ENCODE measurements at places on chromosomes 11 and 22.

GRCh38 chr22:31244046-31244942 is 32.2 kb downstream of the LIMK2 start:
- DNase-seq, result peak; percentile 85

GRCh38 chr22:42632096-42632495 is 8.3 kb downstream of the ATP5MGL start:
- no peak for DNase-seq

DNA sequence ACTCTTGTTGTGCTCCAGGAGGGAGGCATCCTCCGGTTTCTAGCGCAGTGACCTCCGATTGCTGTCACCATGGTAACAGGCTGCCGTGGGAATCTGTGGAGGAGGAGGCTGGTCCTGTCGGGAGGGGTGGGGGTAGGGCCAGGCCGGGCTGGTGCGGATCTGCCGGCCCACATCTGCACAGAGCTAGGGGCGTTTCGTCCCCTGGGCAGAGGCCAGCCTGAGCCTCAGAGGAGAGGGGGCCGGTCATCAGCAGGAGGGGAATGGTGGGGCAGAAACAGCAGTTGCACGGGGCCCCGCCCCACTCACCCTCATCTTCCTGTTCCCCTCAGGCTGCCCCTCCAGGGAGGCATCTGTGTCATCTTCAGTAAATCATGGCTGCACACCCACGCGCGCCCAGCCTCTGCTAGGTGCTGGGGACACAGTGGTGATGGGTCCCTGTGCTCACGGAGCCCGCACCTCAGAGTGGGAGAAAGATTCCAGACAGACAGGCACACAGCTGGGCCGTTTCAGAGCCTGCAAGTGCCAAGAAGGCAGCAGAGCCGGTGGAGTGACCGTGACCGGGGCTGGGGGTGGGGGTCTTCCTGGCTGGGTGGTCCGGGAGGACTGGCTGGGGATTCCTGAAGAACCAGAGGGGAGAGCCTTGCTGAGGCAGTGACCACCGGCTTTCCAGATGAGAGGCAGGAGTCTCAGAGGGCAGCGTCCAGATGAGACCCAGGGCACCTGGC is 120.5 kb downstream of the CACNA1I start:
- DNase-seq, result peak; percentile 13

DNA sequence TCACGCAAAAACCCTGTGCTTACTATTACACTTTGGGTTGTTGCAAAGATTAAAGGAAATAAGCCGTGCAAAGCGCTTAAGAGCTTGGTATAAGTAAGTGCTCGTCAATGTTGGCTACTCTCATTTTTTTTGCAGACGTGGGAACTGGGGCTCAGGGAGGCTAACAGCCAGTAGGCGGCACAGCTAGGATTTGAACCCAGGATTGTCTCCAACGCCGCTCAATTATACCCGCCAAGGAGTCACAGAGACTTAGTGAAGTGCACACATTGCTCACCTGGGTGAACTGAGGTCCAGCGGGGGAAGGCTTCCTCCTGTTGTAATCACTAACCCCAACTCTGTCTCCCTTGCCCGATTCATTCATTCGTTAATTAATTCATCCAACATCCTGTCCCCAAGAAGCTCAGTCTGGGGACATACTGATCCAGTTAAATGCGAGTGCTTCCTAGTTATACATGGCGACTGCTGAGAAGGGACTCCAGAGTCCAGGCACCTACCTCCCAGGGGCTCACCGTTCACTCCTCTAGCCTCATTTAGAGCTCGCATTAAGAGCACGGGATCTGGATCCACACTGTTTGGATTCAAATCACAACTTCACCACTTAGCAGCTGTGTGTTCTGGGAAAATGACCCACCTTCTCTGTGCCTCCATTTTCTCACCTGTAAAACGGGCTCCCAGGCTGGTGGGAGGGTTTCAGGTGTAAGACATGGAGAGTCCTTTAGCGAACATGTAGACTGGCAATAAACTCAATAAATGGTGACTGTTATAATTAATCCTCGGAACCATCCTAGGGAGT is 838 bp upstream of the MTFP1 start:
- DNase-seq, result no peak

GRCh38 chr11:10653946-10654810 is 39.4 kb downstream of the IRAG1 start:
- DNase-seq, result peak; percentile 56

- DNase-seq, result no peak
Observed at GRCh38 chr11:2131371-2132236, 7.6 kb downstream of the IGF2 start.

DNA sequence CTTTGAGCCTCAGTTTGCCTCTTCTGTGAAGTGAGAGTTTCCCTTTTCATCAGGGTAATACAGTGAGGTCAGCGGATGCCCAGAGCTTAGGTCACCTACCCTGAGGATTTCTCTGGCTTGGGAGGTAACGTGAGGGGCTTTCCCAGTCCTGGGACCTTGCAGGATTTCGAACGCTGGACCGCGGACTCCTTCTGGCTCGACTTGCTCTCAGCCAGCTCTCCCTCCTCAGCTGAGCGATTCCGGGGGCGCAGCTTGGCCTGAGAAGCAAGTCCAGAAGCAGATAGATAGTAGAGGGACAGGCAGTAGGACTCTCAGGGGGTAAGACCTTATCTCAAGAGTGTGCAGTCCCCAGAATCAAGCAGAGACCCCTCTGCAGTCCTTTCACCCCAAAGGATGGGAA is 24.0 kb downstream of the TNKS1BP1 start:
- no peak for DNase-seq

DNA sequence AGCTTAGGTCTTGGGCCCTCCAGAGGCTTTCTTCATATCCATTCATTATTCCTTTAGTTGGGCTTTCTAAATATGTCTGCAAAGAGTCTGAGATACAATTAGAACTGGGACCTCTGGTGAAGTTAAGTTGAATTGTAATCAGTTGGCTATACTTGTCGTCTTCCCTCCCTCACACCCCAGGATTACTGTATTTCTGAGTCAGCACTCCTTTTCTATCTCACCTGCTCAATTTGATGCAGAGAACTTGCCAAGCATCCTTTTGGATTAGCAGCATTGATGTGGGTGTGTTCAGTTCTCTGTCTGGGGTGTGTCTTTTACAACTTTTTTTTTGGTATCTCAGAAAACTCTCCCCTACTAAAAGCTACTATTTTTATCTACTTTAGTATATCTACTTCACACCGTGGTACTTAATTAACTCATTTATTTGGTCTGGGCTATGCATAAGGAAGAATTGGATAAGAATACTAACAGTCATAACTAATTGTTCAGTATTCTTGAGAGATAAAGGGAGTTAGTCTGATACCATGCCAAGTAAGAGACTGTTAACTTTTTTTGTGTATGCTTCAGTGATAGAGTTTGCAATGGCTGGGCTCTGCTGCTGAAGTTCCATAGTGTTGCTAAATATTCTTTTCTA is 15.1 kb downstream of the CTNND1 start:
- no peak for DNase-seq

DNA sequence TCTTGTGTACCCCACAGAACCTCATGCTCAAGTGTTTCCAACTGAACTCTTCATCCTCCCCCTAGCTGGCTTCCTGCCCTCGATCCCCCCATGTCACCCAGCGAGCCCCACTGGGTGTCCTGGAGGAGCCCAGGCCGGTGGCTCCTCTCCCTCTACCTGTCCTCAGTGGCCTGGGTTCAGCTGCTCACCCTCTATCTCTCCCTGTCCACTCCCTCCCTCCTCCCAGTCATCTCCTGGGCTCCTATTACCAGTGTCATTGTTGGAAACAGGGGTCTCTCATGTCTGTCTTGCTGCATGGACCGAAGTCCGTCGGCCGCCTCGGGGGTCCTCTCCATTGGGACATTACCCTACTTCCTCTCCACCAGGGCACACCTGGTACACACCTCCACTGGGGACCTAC is 12.9 kb upstream of the MPPED1 start:
- DNase-seq, result no peak

- DNase-seq, result no peak
Observed at GRCh38 chr11:116122697-116123472, 618.7 kb upstream of the CADM1 start.

DNA sequence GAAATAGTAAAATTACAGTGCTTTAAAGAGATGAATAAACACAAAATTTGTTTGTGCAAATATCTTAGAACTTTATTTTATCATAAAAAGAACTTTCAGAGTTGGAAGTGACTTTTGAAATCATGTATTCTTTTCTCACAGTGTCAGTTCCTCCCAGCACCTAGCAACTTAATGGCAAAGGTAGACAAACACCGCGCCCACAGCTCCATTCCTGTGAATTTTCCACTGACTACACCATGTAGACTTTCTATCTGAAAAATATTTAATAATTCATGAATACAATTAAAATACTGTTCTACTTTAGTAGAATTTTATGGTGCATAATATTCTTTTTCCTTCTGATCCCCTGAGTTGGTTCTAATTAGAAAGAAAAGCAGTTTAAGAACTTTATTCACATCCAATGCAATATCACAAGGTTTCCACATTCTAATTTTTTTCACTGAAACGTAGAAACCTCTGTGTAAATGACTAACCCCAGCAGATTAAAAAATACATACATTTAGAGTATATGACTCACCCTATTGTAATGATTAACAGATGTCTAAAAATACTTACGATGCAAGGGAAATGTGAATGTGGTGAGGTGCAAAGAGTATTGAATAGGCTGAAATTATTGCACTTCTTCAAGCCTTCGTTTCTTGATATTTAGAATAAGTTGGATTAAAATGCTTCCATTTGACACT is 218.2 kb upstream of the CCDC179 start:
- DNase-seq, result peak; percentile 66

GRCh38 chr11:10792385-10793068 is 16.2 kb downstream of the EIF4G2 start:
- peak; percentile 77 for DNase-seq

GRCh38 chr11:49505231-49505630 is 296.8 kb upstream of the FOLH1 start:
- no peak for DNase-seq

DNA sequence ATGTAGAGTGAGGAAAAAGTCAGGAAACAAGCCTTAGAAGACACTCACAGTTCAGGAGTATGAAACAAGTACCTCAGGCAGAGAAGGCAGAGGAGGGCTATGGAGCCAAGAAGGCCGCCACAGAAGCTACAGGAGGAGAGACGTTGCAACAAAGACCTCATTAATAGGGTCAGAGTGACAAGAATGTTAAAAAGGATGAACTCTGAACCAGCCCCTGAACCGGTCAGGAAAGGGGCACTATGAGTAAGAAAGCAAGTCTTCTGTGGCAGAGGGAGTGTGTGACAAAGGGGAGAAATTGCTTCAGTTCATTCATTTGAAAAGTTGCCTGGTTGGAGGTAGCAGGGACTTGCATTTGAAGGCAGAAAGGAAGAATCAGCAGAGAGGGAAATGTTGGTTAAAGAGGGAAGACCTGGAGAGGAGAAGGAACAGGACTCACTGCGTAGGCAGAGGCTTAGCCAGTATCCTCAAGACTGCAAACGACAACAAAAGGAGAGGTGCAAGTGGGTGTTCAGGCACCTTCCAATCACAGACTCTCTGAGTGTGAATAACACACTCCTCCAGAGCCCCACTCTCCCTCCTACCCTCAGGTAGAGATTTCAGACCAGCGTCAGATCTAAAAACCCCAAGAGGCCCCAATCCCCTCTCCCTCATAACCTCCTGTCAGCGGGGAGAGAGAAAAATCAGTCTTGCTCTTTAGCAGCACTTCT is 15.4 kb downstream of the TAGLN start:
- DNase-seq, result no peak

DNA sequence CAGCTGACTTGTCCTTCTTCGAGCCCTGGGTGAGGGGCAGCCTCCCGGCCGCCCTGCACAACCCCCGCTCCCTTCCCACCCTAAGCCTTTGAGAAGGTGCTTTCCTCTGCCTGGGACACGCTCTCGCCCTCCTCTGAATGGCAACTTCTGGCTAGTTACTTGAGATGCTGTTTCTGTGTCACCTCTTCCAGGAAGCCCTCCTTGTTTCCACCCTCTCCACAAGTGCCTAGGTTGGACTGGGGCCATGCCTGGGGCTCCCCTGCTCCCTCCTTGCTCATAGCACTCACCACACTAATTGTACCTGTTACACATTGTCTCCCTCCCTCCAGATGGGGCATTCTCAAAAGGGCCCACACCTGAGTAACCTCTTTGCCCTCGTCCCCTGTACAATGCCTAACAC is 72.2 kb downstream of the SCUBE1 start:
- DNase-seq, result no peak

- peak; percentile 78 for DNase-seq
Observed at GRCh38 chr11:129279326-129280026, 87.4 kb upstream of the ARHGAP32 start.

DNA sequence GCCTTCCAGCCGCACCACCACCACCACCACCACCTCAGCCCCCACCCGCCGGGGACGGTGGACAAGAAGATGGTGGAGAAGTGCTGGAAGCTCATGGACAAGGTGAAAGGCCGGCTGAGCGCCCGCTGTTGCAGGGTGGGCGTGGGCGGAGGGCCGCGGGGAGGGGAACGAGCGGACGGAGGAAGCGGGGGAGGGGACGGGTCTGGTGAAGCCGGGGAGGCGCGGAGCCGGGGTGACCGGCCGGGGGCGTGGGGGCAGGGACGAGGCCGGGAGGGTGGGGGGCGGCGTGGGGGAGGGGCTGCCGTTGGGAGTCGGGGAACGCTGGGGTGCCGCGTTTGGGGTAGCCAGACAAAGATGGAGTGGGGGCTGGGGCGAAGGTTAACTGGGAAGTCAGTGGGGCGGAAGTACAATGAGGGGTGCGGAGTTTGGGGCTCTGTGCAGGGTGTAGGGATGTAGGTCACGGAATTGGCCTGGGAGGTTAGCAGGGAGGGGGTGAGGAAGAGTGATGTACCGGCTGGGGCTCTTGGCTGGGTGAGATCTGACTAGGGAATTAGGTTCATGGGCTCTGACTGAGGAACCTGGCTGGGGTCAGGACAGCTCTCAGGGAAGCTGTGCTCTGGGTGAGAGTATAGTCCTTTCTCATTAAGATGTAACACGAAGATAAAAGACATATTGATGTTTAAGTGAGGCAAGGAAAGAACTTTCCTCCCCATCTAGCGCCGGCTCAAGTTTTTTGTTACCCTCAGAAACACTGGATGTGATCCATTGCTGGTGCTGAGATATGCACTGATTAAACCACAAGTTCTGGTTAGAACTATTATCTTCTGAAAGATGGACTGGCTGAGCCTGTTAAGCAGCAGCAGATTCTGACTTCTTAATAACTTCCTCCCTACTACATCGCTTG is 624 bp downstream of the CBL start:
- DNase-seq, result peak; percentile 41

DNA sequence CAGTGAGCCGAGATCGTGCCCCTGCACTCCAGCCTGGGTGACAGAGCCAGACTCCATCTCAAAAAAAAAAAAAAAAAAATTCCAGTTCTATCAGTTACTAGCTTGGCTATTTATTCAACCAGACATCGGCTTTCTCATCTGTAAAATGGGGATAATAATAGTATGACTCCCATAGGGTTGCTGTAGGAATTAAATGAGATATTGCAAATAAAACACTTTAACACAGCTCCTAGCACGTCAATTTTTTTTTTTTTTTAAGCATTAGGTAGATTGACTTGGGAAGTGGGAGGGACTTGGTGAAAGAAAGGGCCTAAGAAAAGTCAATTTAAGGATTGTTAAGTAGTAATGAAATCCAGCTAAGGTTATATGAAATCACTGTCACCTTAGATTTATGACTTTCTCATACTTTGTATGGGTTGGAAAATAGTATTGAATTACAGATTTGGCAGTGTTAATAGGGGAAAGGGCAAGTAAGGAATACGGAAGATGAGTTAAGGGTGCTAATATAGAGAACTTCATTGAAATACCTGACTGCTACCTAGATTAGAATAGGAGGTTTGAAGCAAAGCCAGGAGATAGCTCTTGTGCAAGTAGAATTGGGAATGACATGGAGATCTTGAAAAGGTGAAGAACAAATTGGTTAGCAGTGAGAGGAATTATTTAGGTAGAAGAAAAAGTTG is 28.8 kb downstream of the BIRC2 start:
- no peak for DNase-seq
